ENCODE measurements at places on chromosomes 16 and 17.

GRCh38 chr16:27539120-27539519, 10.6 kb downstream of the GTF3C1 start:
- DNase-seq, result no peak

DNA sequence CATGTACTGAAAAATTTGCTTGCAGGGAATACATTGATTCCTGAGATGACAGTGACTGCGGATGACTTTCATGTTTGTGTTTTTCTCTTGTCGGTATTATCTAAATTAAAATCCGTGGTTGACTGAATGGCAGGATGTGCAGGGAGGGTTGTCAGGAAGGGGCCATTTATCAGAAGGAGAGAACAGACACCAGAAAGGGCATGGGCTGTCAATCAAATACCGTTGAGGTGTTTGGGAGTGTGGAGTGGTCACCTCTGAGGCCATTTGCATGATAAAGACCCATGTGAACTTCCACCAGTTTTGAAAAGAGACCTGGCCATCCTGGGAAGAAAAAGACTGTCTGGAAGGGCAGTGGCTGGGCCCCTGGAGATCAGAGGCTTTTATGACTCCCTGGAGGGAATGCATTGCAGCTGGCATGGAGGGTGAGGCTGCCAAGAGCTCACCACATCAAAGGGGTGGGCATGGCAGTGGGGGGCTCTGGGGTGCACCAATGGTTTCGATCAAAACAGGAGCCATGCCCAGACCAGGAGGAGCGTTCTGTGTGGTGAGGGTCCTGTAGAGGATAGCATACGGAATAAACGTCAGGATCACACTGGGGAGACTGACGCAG, 67.1 kb downstream of the CYLD start:
- DNase-seq, result no peak

DNA sequence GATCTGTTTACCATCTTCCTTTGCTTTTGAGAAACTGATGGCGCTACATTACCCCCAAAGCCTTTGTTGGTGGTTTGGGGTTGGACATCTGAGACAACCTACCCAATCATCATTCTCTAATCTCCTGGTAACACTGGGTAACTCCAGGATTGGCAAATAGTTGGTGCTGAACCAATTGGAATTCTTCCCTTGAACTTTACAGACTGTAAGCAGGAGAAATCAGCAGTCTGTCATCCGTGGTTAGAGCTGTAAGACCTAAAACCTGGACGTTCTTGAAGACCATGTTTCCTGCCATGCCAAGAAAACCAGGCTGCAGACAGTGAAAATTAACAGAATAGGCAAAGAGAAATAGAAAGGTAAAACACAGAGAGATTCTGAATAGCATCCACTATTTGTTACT, 398.8 kb upstream of the SALL1 start:
- DNase-seq, result no peak

DNA sequence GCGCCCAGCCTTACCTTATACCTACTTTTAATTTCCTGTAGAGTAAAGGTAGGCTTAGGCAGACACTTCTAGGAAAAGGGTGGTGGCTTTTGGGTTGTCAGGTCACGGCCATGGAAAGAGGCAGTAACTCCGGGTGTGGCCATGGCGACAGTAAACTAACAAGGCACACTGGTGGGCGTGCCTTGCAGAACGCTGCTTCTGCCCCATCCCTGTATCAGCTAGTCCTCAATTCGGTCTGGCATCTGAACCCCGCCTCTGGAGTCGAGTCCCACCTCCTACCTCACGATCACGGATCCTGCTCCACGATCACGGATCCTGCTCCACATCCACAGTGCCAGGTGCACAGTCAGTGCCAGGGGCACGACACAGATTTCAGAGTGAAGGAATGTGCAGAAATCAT, 5.6 kb downstream of the ADCY9 start:
- DNase-seq, result no peak

DNA sequence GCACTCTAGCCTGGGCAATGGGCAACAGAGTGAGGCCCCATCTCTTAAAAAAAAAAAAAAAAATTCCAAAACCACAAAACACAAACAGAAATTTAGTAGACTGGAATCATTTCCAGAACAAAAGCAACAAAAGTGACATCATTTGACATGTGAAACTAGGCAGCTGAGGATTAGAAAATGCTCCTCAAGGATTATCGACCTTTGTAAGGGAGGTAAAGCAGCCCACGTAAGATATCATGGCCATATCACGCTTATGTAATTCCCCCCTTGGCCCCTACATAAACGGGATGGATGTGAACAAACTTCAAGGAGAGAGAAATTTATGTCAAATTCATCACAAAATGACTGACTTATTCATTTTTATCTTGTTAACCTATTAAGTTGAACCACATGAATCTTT, 83.3 kb downstream of the WDR59 start:
- DNase-seq, result no peak

GRCh38 chr17:2932946-2933345, 130.5 kb downstream of the OR1D5 start:
- no peak for DNase-seq

DNA sequence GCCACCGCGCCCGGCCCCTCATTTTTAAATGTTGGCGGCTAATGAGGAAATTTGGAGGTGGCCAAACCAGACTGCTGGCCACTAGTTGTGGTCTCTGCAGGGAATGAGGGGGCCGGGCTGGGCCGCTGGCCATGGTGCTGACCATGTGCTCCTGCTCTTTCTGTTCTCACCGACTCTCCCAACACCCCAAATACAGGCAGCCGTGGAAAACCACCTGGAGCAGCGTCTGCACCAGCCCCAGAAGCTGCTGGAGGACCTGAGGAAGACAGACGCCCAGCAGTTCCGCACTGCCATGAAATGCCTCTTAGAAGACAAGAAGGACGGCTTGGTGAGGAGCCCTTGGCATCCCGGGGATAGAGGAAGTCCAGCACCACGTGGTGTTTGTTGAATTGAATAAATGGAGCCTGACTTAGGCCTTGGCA, 21.3 kb downstream of the OTOA start:
- DNase-seq, result no peak

- DNase-seq, result no peak
Observed at GRCh38 chr16:56090076-56090475, 101.2 kb upstream of the GNAO1 start.

- no peak for DNase-seq
Observed at GRCh38 chr16:10114409-10114808, 67.8 kb downstream of the GRIN2A start.
